ENCODE measurements at places on chromosomes 6 and 20.

GRCh38 chr6:159257846-159258245 lies 88.6 kb downstream of the FNDC1 start:
- no peak for DNase-seq

DNA sequence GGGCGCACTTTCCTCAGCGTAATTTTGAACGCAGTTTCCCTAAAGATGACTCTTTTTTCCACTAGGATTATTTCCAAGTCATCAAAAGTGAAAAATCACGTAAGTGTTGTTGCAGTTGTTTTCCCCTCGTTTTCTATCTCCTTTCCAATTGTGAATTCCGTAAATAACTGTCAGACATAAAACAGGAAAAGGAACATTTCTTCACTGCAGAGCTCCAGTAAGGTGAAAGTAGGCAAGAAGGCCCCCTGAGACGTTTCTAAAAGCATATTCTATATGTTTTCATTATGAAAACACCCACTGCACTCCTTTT lies 17.8 kb downstream of the HIVEP2 start:
- no peak for DNase-seq

GRCh38 chr6:32659856-32660595 lies 6.4 kb downstream of the HLA-DQB1 start:
- DNase-seq, result no peak

GRCh38 chr6:106334646-106335448 lies 9.3 kb upstream of the ATG5 start:
- DNase-seq, result peak; percentile 34

DNA sequence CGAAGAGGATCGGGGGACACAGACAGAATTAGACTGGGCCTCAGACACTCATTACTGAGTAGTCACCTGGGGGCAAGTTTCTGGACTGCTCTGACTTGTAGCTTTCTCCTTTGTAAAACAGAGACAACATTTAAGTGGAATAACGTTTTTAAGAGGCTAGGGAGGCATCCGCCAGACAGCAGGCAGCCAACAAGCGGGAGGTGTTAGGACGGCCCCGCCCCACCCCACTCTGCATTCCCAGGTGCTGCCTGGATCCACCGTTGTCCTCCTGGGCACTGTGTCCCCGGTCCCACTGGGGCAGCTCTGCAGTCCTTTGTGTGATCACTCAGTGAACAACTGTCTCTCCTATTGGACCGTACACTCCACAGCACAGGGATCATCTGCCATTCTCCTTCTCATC lies 113.8 kb downstream of the IRF4 start:
- no peak for DNase-seq

DNA sequence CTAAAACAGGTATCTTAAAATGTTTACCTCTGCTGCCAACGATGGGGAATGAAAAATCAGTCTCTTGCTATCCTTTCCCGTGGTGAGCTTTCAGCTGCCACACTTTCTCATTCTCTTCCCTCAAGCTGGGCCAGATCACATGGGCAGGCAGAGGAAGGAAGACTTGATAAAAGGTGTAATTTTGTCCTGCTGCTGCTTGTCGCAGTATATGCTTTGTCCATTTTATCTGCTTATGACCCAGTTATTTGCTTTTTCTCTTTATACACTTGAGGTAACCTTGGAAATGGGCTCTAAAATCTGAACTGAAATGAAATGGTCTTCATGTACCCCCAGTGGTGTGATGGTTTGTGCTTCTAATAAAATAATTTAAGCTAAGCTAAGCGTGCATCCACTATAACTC lies 695.9 kb upstream of the FLRT3 start:
- DNase-seq, result no peak

GRCh38 chr6:107633680-107634323 lies 143.9 kb downstream of the SOBP start:
- no peak for DNase-seq

GRCh38 chr6:12661432-12662089 lies 55.0 kb upstream of the PHACTR1 start:
- DNase-seq, result no peak

- no peak for DNase-seq
These were observed 145.9 kb downstream of the TBC1D32 start for GRCh38 chr6:121188356-121188755.

GRCh38 chr6:119541132-119541905 lies 191.8 kb upstream of the MAN1A1 start:
- no peak for DNase-seq

DNA sequence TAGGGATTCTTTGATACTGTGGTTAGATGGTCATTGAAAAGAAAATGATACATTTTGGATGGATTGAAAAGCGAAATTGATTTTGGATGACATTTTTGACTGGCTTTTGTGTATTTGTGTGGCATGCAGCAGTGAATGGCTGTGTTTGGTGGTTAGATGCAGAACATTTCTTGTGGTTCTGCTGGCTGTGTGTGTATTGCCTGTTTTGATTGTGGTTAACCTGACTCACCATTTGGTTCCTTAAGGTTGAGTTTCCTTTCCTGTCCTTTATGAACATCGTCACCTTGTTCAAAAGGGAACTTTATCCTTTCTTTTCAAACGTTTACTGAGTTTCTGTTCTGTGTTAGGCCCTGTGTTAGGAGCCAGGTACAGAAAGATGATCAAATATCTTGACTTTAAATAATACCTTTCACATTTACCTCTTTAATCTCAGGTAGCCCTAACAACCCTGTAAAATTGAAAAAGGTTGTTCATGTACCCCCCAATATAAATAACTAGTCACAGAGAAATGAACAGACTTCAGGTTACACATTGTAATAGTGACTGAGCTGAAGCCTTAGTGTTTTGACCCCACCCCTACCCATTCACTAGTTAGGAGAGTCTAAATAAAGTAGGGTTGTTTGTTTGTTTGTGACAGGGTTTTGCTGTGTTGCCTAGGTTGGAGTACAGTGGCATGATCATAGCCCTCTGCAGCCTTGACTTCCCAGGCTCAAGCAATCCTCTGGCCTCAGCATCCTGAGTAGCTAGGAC lies 23.8 kb downstream of the ANKS1A start:
- no peak for DNase-seq

DNA sequence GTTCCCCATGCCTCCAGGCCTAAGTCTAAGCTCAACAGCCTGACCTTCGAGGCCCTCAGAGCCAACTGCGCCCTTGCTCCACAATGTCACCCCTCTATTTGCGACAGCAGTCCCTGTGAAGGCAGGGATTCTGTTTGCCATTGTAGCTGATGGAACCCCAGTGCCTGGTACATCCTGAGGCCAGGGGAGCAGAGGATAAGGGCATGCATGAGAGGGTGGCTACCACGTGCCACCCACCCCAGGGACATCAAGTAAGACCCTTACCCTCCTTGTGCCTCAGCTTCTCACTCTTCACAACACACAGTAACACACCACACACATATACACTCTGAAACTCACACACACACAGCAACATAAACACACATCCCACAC lies 20.0 kb upstream of the SIRPA start:
- no peak for DNase-seq

DNA sequence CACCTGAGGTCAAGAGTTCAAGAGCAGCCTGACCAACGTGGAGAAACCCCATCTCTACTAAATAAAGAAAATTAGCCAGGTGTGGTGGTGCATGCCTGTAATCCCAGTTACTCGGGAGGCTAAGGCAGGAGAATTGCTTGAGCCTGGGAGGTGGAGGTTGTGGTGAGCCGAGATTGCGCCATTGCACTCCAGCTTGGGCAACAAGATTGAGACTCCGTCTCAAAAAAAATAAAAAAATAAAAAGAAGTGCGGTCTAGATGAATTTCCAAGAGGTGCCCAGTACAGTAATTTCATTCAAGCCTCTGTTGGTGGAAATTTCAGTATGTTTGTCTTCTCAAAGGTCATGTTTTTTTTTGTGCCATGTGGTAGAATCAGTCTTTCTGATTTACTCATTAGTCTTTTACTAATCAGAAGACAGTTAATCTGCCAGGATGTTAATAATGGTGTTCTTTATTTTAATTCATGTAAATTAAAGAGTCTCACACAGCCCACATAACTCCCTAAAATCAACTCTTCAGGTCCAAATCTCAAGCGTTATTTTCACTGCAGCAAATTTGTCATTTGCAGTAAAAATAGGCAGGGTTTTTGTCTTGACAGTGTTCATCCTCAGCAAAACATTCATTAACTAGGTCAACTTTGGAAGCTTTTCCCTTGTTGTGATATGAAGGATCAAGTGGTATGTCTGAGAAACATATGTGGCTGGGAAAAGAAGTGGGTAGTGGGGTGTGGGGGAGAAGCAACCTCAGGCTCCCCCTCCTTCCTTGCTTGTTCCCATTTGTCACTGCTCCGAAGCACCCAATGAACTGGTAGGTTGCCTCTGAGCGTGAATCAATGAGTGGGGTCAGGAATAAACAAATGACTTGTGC lies 13.3 kb downstream of the TP53INP2 start:
- DNase-seq, result no peak

- DNase-seq, result no peak
These were observed 116.3 kb downstream of the KIF13A start for GRCh38 chr6:17871189-17871519.

- DNase-seq, result no peak
These were observed 118.7 kb downstream of the TOX2 start for GRCh38 chr20:44033344-44033743.

- no peak for DNase-seq
These were observed 54.8 kb downstream of the RNF182 start for GRCh38 chr6:13979284-13980171.

GRCh38 chr6:80339421-80339820 lies 232.9 kb downstream of the BCKDHB start:
- no peak for DNase-seq

DNA sequence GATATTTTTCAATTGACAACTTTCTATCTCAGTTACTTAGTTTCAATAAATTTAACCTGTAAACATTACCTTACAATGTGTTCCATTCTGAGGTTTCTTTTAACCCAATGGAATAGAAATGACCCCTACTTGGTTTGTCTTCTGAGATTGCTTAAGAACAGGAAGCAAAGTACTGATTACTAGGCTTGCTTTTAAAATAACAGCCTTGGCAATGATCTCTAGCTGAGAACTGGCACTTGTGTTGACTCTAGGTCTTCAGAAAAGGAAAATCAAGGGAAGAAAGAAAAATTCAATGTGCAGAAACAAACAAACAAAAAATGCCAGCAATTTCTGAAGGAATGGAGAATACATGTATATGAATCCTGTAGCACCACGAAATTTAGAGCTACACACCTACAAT lies 66.1 kb downstream of the SYNE1 start:
- DNase-seq, result no peak

DNA sequence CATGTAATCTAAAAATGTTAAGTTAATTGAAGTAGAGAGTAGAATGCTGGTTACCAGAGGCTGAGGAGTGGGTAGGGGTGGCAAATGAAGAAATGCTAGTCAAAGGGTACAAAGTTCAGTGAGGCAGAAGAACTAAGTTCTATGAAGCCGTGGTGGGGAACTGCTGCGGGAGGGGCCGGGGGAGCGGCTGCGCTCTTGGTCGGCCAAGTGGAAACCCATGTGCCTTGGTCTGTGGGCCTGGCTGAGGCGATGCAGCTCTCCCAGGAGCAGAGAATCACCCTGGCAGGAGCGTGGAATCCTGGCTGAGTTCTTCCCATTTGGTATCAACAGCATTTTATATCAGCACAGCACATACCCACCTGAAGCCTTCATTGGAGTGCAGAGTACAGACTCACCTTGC lies 22.3 kb downstream of the TTLL2 start:
- no peak for DNase-seq

DNA sequence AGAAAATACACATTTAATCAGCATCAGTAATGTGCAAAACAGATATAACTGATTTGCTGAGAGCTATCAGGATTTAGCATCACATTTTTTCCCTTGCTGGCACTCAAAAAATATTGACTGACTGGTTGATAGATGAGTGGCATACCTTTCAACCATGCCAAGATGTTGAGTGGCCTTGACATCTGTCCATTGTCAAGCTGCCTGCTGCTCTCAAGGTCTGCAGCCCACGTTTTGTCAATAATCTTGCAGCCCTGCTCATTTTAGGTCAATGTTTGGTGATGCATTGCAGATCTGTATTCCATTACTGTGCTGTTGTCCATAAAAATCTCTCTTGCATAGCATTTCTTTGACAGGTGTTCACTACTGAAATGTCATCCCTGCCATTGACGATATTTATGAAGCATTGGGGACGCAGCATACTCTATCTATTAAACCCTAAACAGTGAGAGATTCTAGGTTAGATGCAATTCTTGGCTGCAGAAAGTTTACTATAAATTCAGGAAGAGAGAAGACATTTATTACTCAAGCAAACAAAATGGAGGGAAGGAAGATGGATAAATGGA lies 111.6 kb downstream of the BFSP1 start:
- no peak for DNase-seq

- no peak for DNase-seq
These were observed 2.7 kb downstream of the PAX1 start for GRCh38 chr20:21707999-21708737.

GRCh38 chr20:39268981-39269461 lies 306.9 kb downstream of the DHX35 start:
- DNase-seq, result peak; percentile 23

GRCh38 chr20:2603816-2604505 lies 48.5 kb upstream of the NOP56 start:
- no peak for DNase-seq

DNA sequence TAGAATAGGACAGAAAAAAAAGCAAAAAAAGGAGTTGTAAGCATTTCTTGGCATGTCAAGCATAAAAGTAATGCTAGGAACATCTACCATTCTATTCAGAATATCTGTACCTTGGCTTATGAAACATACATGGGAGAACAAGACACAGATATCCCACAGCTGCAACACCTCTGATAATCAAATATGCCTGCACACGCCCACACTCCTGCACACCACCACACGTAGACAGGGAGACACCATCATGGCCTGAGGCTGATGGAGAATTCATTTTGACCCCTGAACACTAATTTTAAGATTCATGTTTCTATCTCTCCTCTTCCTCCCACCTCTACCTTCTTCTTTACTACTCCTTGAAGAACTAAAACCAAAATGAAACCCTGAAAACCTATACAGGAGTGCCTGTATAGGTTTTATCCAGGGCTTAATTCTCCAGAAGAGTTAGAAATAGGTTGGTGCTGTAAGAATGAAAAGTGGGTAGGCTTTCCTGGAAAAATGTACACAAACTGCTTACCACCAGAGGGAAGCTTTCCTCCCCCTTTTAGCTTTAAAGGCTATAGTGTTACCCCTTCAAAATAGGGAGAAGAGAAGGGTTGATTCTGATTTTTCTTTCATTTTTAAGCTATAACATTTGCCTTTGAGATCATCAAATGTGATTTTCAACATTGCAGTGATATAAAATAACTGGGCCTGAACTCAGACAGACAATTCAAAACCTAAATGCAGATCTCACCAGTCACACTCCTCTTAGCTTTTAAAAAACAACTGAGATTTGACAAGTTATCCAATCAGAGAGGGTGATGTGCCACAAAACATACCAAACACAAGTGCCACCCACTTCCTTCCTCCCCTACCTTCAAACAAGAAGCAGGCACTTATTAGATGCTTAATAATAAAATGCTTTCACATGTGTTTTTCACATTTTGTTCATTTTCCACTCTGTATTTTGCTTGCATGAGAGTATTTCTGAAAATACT lies 57.9 kb downstream of the ELOVL5 start:
- no peak for DNase-seq

GRCh38 chr6:154806804-154807203 lies 73.6 kb downstream of the SCAF8 start:
- no peak for DNase-seq

GRCh38 chr6:160005861-160006540 lies 37.1 kb downstream of the IGF2R start:
- DNase-seq, result no peak

- DNase-seq, result no peak
These were observed 4.8 kb upstream of the IRF4 start for GRCh38 chr6:386688-387266.

GRCh38 chr6:74946961-74947360 lies 258.9 kb downstream of the COL12A1 start:
- no peak for DNase-seq
